ENCODE measurements at places on chromosomes 5 and 9.

DNA sequence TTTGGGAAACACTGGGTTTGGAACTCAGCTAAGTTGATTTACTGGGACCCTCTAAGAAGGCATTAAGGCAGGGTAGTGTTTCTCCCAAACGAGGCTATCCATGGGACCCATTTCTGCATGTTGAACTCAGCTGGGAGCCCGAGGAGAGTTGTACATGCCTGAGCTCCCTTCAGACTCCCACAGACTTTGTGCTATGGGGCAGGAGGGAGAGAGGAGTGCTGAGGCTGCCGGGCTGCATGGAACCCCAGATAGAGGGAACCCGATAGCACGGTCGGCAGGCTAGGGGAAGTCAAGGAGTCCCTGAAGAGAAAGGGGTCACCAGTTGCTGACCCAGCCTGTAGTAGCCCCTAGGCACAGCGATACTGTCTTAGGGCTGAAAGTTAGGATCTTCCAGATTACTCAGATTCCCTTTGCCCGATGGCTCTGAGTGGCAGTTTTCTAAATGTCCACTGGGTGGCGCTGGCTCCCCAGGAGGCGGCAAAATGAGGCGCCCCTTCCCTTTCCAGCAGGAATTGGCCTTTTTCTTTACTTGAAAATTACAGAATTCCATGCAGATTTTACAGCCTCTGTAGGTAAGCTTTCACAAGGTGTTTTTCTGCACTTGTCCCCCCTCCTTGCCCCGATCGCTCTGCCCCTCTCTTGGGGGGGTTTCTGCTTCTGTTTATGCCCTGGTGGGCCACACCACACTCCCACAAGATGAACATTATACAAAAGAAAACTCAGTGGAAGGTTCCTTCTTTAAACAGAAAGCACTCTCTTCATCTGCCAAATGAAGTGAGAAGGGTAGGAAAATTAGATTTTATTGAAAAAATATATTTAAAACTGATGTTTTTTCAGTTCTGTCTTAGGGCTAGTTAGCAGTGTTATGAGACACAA lies 17.8 kb downstream of the NANS start:
- peak; percentile 36 for DNase-seq

DNA sequence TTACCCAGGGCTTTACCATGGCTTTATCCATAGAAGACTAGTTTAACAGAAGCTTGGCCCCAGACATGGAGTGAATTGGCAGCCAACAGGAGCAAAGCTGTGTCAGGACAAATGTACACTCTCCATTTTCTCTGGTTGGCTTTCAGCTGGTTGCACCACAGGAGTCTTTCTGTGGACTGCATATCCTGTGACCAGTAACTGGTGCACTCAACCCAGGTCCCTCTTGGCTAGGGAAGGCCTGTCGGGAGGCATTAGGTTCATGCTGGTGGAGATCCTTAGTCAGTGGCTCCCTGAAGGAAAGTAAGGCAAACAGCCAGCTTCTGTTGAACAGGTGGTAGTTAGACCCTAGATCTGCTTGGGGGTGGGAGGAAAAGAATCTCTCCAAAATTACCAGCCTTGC lies 146.9 kb upstream of the TLX3 start:
- no peak for DNase-seq

GRCh38 chr5:84181093-84181492 lies 203.6 kb downstream of the EDIL3 start:
- no peak for DNase-seq

DNA sequence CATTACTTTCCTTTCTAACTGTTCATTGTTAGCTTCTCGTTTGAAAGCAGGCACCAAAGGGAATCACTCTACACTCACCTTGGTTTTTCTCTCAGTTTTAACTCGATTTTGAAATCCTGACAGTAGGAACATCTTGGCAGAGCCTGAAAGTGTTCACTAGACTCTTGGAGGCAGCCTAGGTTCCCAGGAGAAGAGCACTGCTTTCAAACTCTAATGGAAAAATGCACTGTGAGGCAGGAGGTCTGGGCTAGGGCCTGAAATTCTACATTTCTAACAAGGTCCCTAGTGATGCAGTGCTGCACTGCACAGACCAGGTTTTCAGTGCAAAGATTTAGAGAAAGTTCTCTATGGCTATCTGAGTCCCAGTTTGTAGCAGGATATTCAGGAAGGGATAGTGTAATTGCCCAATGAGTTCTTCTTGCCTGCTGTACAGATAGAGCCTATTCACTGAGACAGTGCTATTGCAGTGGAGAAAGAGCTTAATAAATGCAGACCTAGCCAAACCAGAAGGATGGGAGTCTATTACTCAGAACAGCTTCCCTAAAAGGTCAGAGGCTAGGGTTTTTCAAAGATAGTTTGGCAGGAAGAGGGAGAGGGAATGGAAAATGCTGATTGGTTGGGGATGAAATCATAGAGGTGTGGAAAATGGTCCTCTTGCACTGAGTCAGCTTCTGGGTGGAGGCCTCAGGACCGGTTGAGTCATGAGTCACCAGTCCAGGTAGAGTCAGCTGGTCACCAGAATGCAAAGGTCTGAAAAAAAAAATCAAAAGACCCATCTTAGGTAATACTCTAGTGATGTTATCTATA lies 153.9 kb downstream of the GPBP1 start:
- DNase-seq, result no peak

DNA sequence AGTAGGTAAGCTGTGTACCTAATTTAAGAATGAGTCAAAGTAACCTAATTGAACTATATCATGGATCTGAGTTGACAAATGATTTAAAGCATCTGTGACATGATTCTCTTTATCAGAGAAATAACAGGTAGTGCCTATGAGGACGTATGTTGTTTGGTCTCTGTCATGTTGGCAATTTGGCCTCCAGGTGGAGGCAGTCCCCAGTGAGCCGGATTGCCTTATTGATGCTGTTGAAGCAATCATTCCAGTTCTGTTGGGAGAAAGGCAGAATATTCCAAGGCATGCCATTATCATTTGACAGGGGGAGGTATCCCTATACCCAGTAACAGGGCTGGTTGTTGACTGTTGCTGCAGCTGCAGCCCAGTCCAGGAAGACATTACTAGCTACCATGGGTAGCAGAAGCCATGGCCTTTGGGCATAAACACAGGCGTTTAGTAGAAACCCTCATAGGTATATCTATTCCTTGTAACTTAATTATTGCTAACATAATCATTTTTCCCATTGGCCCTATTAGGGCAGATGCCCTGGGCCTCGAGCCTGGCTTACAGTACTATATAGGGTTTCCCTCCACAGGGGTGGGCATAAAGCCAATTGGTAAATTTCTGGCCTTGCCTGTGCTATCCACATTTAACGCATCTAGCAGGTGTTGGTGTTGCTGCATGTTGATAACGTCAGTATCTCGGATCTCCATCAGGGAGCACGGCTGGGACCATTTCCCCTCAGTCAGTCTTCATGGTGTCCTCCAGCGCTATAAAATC lies 12.2 kb upstream of the SLC22A4 start:
- no peak for DNase-seq

GRCh38 chr5:178336889-178337288 lies 104.3 kb upstream of the PHYKPL start:
- DNase-seq, result no peak

DNA sequence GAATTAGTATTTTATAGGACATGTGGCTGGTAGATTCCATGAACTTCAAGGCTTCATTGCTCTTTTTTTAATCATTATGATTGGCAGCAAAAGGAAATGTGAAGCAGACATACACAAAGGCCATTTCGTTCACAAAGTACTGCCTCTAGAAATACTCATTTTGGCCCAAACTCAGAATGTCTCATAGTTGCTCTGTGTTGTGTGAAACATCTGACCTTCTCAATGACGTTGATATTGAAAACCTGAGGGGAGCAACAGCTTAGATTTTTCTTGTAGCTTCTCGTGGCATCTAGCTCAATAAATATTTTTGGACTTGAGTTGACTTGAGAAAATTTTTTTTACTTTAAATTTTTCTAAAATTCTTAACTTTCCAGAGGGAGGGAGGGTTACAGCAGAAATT lies 12.4 kb downstream of the KCNV2 start:
- no peak for DNase-seq

- DNase-seq, result no peak
Observed at GRCh38 chr5:145968970-145969713, 32.8 kb downstream of the SH3RF2 start.

- no peak for DNase-seq
Observed at GRCh38 chr5:113050721-113051382, 74.3 kb downstream of the DCP2 start.

DNA sequence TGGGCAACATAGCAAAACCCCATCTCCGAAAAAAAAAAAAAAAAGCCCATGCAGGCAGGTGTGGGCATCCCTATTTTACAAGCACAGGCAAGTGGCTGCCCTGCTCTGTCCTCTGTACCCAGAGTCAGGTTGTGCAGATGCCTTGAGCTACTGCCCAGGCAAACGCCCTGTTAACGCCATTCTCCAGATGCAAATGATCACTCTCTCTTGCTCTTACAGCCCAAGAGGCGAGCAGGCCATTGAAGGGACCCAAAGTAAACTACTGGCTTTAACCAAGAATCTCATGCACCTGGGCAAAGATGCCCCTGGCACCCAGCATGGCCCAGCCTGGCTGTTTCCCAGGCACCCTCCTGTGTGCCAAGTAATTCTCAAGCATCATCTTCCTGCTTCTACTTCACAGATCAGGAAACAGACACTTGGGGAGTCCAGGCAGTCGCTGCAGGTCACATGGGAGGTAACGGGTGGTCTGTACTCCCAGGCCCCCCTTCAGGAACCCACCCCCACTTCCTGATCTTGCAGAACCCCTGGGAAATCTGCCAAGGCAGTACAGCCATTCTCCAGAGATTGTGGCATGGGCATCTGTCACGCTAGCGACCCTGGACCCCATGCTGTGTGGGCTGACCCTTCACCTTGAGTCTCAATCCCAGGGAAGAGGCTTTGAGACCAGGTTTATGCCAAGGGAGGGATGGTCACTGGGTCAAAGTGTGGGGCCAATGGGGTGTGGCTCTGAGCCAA lies 14.2 kb downstream of the EEIG1 start:
- peak; percentile 35 for DNase-seq

DNA sequence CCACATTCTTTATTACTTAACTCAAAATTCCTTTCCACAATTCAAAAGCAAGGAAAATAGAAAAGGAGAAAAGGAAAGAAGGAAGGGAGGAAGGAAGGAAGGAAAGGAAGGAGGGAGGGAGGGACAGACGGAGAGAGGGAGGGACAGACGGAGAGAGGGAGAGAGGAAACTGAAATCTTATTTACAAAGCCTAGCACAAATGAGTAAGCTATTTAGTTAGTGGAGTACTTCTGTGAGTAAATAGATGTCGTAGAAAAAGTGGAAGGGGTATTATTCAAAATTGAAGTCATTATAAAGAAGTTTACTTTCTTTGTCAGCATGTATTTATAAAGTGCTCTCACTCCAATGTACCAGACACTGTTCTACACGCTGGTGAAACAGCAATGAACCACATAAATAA lies 177.9 kb downstream of the CETN3 start:
- no peak for DNase-seq

- peak; percentile 57 for DNase-seq
Observed at GRCh38 chr5:133612249-133612860, at the start of gene FSTL4. TSS of gene FSTL4 (minus strand) at chr5:133612541.

GRCh38 chr5:91182763-91183162 lies 200.4 kb downstream of the ARRDC3 start:
- DNase-seq, result no peak

DNA sequence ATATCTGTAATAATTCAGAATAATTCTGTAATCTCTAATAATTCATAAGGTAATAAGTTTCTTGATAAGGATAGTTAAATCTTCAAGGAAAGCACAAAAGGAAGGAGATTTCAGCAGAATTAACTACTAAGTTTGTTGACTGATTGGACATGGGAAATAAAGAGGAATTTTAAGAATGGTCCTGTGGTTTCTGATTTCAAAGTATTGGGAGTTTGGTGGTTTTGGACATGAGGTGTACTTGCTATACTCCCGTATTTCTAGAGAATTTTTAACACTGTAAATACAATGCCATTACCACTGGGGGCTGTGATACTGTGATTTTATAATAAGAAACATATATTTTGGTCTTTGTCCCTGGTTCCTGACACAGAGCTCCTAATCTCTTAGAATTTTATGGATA lies 123.9 kb downstream of the UNC13B start:
- no peak for DNase-seq

DNA sequence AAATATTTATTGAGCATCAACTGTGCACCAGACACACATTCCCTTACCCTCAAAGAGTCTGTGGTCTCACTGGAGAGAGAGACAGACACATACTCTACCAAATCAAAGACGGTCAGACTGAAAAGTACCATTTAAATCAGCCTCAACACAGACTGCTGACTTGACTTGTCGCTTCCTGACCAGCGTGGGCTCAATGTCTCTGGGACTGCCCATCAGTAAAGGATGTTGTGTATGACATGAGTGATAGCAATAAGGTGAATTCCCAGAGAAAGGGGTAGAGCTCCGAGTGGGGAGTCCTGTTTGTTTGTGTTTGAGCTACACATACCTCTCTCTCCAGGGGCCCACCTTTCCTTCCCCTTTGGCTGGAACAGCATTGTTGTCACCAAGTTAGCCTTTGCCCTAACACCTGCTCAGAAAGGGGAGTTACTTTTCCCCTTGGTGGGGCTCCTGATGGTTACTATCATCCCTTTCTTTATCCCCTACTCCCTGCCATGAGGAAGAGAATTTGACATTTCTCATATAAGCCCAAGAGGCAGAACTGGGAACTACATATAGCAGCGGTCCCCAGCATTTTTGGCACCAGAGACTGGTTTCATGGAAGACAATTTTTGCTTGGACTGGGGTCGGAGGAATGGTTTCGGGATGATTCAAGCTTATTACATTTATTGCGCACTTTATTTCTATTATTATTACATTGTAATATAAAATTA lies 33.9 kb downstream of the NR4A3 start:
- no peak for DNase-seq

DNA sequence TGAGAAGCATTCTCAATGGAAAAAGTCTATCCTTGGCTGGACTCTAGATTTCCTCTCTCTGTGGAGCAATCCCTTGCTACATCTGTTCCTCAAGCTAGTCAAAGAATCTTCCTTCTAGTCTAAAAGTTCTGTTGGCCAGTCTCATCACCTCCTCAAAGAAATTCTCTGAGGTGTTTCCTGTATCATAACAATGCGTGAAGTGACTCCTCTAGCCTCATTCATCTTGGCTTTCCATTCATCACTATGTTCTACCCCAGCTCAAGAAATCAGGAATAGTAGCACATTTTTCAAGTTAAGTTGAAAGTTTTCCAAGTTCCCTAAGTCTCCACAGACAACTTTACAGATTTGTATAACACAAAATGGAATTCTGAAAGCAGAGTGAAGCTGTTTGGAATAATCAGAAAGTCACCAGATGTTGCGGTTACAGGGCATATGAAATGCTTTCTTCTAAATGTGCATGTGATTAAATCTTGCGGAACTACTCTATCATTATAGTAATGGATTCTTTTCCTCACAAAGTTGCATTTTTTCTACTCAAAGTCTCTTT lies 176.6 kb upstream of the FREM1 start:
- no peak for DNase-seq

GRCh38 chr9:133496861-133497842 lies 18.3 kb upstream of the SLC2A6 start:
- no peak for DNase-seq

GRCh38 chr5:137533963-137534362 lies 34.8 kb upstream of the SPOCK1 start:
- DNase-seq, result no peak

Measured in NCI-H1105 treated with DMSO at 0.1 percent for 48 hours (cell line).